Fibroblast of mammary gland (primary cell): ENCODE measurements at places on chromosomes 2 and 18.

GRCh38 chr18:48811401-48811800 lies 139.4 kb downstream of the SMAD7 start:
- DNase-seq, result no peak

GRCh38 chr2:96202152-96202854 lies 6.3 kb downstream of the STARD7 start:
- DNase-seq, result peak; percentile 18

- DNase-seq, result no peak
Observed at GRCh38 chr2:218383892-218384519, 1.9 kb downstream of the SLC11A1 start.

DNA sequence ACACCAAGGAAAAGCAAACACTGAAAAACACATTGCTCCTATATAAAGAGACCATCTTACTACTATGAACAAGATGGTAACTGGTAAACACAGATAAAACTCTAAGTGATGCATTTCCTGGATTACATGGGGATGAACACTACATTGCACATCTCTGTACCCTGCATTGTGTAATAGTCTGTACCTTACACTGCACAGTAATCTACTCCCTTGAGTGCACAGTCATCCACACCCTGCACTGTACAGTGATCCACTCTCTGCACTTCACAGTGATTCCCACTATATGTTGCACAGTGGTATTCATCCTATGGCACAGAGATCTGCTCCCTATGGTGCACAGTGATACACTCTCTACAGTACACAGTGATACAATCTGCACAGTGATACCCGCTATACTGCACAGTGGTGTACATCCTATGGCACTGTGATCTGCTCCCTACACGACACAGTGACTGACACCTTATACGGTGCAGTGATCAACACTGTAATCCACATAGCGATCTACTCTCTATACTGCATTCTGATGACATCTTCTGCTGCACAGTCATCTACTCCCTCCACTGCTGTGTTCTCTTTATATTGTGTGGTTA lies 462.2 kb upstream of the RGPD4 start:
- peak; percentile 57 for DNase-seq

DNA sequence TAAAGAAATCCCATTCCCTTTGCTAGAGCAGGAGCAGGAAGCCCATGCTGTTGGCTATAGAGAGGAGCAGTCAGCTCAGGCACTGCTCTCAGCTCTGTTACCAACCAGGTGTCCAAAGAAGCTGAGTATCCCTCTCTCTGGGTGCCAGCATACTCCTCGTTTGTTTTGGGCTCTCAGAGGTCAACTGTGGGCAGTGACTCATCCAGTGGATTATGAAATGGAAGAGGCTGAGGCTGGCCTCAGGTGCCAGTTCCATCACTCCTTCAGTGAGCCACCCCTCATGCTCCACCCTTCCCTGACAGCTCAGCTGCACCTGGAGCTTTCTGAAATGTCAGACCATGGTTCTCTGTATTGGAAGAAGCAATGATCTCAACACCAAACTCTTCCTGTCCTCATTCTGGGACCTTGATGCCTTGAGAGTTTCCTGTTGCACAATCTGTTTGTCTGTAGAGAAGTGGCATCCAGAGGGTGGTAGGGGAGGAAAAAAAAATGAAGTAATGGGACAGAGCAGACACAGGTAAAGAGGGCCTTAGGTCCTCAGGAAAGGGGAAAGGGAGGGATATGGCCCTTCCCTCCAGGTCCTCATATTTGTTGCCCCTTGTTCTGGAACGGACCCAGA lies 31.2 kb upstream of the EN1 start:
- DNase-seq, result no peak

DNA sequence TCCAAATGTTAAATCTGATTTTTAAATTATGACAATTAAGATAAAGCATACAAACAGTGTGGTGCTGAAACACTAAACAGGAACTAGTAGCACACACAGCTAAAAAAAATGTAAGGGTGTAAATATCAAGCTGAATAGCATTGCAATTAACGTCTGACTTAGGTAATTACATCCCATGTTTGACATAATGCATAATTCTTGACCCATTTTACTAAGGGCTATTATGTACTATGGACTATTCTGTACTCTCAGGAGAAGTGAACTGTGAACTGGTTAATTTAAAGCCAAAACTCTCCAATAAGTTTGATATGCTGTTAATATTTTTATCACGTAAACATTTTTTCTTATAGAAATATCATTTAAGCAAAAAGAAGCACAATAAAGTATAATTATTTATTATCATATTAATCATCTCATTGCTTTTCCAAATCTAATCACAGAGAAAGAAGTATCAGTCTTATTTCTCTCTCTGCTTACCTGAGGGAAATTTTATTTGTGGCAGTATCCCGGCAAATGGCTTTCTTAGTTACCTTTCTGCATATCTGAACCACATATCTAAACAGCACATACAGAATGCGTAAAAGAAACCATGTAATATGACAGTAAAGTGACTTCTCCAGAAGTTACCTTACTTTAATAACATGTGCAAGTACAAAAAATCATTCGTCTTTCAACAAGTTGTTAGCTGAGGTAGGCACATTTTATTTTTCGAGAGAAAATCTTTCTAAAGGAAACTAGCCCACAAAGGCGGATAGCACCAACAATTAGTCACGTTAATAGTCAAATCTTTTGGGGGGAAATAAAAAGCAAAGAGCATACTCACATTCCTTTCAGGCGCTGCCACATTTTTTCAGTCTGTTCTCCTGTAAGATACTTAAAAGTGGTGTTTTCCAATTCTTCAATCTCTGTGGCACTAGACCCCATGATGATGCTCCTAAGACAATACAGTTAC lies 94.9 kb upstream of the PDE1A start:
- DNase-seq, result no peak

GRCh38 chr18:40698129-40698528 lies 1256.9 kb upstream of the PIK3C3 start:
- DNase-seq, result no peak

DNA sequence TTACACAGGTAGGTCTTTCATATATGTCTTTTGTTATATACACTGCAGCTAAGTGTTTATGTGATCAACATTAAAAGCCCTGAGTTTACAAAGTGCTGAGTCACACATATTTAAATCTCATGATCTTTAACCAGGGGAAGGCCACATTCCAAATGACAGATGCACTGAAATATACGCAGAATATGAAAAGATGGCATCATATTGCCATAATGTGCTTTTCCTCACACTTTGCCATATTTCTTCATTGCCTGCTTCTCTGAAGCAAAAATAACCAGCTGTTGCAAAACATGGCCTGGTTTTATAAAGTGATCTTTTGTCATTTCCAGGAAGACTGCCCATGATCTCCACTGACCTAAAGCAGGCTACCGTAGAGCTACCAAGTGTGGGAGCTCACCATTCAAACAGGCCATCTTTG lies 93.5 kb upstream of the MAPRE2 start:
- peak; percentile 65 for DNase-seq

- DNase-seq, result no peak
Observed at GRCh38 chr2:97979904-97980303, 15.8 kb downstream of the TMEM131 start.

DNA sequence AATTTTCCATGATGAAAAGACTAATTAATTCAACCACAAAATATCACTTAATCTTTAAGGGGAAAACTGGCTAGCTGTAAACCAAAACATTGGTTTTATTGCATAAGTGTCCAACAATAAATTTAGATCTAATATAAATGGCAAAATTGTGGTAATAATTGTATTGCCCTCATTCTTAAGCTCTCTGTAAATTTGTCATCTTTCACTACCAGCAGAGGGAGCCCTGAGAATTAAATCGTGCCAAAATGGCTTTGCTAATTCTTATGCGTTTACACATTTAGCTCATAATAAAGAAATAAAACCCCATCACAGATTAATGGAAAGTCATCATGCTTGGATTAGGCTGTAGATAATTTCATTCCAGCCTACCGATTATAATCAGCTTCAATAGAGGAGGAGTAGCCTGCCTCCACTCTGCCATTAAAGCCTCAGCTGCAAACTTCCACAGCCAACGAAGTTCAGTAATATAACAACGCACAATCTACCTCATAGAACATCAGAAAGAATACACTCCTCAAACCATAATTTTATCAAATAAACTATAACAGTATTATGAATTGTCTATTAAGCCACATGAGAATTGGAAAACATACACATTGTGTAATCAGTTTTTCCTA lies 70.0 kb upstream of the ATP5MC3 start:
- peak; percentile 56 for DNase-seq

DNA sequence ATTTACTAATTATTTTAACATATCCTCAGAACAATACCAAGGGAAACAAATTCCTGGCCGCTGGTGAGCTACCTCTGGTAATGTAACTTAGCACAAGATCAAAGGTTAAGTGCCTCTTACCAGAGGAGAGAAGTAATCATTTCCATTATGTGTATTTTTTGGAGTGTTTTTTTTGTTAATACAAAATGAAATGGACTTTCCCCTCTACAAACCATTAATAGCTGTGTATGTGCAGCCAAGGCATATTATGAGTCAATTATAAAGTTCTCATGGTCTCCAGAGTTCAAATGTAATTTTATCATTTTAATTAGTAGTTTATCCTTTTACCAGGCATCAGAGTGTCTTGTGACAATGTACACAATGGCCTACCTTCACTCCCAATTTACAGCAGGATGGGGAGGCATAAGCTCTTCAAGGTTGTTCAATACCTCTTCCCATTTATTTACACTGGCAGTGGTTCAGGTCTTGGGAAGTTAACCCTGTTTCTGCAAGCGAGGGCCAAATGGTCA lies 242.2 kb downstream of the TGIF1 start:
- no peak for DNase-seq

GRCh38 chr2:232372231-232373208 lies 6.0 kb upstream of the ALPP start:
- DNase-seq, result peak; percentile 76

- no peak for DNase-seq
Observed at GRCh38 chr2:47561906-47562305, 158.9 kb downstream of the MSH2 start.

GRCh38 chr2:160208655-160209515 lies 8.8 kb upstream of the ITGB6 start:
- DNase-seq, result no peak

- DNase-seq, result peak; percentile 45
Observed at GRCh38 chr18:74836296-74837139, 238.8 kb downstream of the ZNF407 start.

- no peak for DNase-seq
Observed at GRCh38 chr2:82996217-82996616, 1462.9 kb downstream of the SUCLG1 start.

GRCh38 chr18:79092874-79093273 lies 23.7 kb downstream of the ATP9B start:
- DNase-seq, result peak; percentile 10

DNA sequence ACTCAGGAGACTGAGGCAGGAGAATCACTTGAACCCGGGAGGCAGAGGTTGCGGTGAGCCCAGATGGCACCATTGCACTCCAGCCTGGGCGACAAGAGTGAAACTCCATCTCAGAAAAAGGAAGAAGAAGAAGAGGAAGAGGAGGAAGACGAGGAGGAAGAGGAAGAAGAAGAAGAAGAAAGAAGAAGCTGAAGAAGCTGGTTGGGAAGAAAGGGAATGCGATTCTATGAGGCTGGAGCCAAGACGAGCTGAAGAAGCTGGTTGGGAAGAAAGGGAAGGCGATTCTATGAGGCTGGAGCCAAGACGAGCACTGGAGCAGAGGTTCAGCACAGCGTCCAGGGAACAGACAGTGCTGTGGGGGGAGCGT lies 30.3 kb upstream of the TAF1B start:
- no peak for DNase-seq

GRCh38 chr2:159882130-159882745 lies 84.2 kb upstream of the CD302 start:
- DNase-seq, result peak; percentile 8

- peak; percentile 64 for DNase-seq
Observed at GRCh38 chr18:29154196-29154757, 977.3 kb upstream of the CDH2 start.

DNA sequence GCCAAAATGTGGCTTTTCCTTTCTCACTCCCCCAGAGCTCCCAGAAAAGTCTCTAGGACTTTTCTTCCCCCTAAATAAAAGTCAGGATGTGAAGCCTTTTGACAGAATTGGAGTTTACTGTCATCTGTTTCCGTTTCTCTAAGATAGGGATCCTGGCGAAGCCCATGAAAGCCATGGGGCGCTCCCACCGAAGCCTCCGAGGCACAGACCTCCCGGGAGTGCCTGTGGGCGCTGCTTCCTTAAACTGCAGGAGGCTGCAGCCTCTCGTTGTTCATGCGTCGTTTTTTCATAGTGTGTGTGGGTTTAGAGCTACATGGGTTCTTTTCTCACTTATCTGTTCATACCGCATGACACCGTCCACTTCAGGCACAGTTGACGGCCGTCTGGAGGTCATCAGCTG lies 56.8 kb downstream of the ASAP2 start:
- DNase-seq, result no peak

GRCh38 chr18:6174983-6175745 lies 239.5 kb downstream of the L3MBTL4 start:
- no peak for DNase-seq

GRCh38 chr2:226767056-226767813 lies 32.4 kb downstream of the IRS1 start:
- DNase-seq, result no peak

GRCh38 chr18:50341443-50341842 lies 33.4 kb upstream of the SKA1 start:
- DNase-seq, result no peak

- no peak for DNase-seq
Observed at GRCh38 chr18:79274823-79275222, 120.9 kb upstream of the NFATC1 start.

GRCh38 chr2:145984580-145984979 lies 1464.7 kb upstream of the ZEB2 start:
- DNase-seq, result peak; percentile 39
